ENCODE measurements at places on chromosomes 5 and 9.

GRCh38 chr9:18233311-18233710 lies 240.6 kb upstream of the ADAMTSL1 start:
- no peak for DNase-seq

DNA sequence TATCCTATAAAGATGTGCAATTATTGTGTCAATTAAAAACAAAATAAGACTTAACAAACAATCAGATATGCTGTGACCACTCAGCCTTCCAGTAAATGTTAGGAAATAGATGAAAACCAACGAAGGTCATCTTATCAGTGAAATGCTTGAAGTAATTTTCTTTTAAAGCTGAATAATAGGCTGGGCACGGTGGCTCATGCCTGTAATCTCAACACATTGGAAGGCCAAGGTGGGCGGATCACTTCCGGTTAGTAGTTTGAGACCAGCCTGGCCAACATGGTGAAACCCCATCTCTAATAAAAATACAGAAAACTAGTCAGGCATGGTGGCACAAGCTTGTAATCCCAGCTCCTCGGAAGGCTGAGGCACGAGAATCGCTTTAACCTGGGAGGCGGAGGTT lies 31.2 kb downstream of the NLN start:
- no peak for DNase-seq

GRCh38 chr5:67648201-67648671 lies 451.6 kb upstream of the CD180 start:
- no peak for DNase-seq

DNA sequence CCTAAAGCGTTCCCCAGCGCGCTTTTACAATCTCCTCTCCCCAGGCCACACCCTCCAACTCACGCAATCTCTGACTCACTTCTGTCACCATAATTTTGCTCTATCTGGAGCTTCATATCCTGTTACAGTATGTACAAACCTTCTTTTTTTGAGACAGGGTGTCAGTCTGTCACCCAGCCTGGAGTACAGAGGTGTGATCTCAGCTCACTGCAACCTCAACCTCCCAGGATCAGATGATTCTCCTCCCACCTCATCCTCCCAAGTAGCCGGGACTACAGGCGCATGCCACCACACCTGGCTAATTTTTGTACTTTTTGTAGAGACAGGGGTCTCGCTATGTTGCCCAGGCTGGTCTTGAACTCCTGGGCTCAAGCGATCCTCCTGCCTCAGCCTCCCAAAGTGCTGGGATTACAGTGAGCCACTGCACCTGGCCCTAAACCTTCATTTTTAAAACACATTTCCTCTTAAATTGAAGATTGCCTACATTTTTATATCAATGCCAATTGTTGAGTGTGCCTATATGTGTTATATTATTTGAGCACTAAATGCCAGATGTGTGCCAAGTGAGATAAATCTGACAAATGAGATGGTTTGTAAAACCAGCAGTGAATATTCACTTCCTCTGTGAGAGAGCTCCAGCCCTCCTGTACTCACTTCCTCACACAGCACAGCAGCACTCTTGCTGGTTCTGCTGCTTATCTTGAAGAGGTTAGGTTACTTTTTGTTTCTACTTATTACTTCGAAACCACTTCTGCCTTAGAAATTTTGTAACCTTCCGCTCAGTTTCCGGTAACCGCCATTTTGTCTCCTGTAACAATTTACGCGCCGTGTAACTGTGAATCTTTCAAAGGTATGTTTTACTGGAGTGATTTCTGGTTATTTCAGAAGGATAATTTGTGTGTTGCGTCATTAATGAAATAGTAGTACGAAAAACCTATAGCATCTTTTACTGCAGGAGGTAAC lies 57.9 kb downstream of the DOCK8 start:
- DNase-seq = peak; percentile 50

GRCh38 chr9:68653141-68653595 lies 51.9 kb upstream of the PIP5K1B start:
- no peak for DNase-seq

DNA sequence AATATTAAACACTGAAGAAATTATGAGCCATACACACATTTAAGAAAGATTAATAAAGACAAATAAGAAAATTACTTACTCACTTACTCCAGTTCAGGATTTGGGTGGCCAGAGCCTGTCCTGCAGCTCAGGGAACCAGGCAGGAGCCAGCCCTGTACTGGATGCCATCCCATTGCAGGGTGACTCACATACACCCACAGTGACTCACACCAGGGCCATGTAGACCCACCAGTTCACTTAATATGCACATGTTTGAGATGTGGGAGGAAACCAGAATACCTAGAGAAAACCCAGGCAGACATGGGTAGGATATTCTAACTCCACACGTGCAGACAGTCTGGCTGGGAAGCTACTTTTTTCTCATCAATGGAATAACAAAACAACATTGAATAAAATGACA lies 49.6 kb upstream of the ADRB2 start:
- DNase-seq = no peak

DNA sequence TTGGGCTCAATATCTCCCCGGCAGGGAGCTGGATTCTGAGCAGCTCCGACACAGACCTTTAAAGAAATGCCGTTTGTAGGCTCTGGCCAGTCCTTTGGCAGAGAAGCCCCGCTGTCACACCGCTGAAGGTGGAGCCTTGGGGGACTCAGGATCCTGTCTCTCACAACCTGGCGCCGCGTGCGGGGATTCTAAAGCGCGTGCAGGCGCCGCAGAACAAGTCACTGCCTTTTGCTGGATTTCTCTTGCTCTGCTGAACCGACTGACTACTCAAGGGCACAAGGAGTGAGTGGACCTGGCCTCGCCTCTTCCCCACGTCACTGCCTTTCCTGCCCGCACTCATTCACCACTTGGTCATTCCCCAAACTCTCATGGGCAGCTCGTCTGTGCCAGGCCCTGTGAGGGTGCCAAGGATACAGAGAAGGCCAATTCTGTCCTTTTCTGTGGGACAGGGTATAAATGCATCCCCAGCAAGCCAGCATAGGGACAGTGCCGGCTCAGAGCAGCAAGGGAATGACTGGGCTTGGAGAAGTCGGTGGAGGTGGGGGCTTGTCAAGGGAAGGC lies 69.3 kb downstream of the CRB2 start:
- no peak for DNase-seq

GRCh38 chr5:75886706-75887105 lies 169.5 kb upstream of the POC5 start:
- no peak for DNase-seq

DNA sequence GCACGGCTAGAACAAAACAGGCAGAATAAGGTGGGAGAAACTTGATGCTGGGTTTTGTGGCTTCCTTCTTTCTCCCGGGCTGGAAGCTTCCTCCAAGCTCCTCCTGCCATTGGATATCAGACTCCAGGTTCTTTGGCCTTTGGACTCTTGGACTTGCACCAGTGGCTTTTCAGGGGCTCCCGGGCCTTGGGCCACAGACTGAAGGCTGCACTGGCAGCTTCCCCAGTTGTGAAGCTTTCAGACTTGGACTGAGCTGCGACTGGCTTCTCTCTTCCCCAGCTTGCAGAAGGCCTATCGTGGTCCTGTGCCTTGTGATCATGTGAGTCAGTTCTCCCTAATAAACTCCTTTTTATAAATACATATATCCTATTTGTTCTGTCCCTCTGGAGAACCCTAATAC lies 364.4 kb downstream of the DNAH5 start:
- no peak for DNase-seq

DNA sequence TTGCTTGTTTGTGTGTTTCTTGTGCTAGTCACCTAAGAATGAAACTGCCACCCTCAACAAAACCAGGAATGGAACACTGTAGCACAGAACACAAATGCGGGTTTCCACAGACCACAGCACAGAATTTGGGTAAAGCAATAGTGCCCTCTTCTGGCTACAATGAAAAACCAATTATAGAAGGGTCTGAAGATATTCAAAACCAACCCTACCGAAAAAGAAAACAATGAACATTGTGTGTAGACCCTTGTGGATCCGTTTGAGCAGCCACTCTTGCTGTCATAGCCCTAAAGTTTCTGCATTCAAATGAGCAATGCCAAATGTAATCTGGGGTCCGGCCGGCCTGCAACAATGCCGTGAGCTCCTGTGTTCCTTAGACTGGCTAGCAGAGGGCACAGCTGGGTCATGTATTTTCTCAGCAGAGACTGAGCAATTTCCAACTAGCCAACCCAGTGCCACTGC lies 8.3 kb upstream of the ENC1 start:
- DNase-seq = no peak

DNA sequence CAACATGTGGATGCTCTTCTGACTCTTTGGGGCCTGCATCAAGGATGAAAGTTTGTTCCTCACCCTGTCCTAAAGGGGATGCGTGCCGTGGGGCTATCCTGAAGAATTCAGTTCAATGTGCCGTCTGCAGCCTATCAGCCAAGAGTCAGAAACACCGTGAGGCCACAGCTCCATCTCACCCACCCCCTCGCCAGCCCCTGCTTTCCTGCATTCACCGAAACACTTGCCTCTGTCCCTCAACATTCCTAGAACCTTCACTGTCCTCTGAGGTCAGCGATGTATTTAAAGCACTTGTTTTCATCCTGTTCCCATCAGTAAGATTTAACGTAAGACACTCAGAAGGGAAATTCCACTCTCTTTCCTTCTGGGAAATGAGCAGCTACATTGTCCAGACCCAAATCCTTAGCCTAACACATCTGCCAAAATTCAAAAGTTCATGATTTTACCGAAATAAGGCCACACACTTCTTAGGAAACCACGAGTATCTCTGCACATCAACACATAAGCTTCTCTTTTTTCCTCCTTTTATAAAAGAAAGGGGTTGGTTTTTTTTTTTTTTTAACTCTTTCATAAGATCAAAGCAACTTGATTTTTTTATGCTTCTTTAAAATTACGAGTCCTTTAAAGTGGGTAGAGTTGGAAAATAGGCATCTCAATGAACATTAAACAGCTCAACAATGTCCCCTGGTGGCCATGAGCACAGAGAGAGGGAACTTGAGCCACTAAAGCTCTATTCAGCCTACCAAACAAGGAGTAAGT lies 100.7 kb downstream of the SUSD1 start:
- peak; percentile 60 for DNase-seq

- no peak for DNase-seq
Measured at GRCh38 chr5:82613891-82614290, 335.7 kb upstream of the RPS23 start.

- DNase-seq = no peak
Measured at GRCh38 chr9:97545486-97545885, 44.0 kb downstream of the TMOD1 start.

DNA sequence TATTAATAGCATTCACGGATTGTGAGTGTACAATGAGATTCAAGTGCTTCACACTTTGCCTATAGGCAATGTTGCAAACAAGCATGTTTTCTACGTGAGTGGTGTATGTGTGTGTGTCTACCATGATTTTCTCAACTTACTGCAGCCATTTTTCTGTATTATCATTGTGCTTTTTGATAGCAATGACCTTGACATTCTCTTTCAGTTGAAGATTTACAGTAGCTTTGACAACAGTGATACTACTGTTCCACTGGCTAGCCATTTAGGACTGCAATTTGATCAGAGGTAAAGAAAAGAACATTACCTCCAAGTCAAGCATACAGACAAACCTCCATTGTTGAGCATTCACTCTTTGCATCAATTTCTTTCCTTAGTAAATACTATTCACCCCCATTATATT lies 297.0 kb downstream of the MAN2A1 start:
- DNase-seq = no peak

- DNase-seq = no peak
Measured at GRCh38 chr9:1354086-1354485, 303.9 kb downstream of the DMRT2 start.

DNA sequence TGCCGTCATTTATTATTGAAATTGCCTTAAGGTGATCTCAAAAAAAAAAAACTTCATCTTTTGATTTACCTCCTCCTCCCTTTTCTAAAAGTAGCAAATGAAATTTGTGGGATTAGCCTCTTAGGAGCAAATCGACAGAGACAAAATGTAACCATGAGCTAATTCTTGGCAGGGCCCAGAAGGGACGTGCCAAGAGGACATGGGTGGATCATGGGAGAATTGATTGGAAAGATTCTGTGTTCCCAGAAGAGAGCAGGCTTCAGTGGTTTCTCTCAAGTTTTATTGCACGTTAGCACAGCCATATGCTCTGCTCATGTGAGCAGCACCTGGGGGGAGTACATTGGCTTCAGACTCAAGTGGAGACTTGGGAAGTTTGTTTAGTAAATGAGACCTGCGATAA lies 394.6 kb downstream of the ELAVL2 start:
- no peak for DNase-seq
